ENCODE measurements at places on chromosomes 5 and 9. TPM values are rescaled to one million over a fixed set of nuclear protein-coding genes. Genes with fewer than 3 reads are reported as not detected.

GRCh38 chr5:156375895-156376495 is 49.0 kb downstream of the SGCD start:
- H3K36me3 ChIP-seq = no peaks in the 10 kb centered on the region
- H3K27ac ChIP-seq = no peak overlapping the region
- no peak for DNase-seq
- H3K4me3 ChIP-seq = no peak overlapping the region
- no peaks in the 10 kb centered on the region for H3K27me3 ChIP-seq

DNA sequence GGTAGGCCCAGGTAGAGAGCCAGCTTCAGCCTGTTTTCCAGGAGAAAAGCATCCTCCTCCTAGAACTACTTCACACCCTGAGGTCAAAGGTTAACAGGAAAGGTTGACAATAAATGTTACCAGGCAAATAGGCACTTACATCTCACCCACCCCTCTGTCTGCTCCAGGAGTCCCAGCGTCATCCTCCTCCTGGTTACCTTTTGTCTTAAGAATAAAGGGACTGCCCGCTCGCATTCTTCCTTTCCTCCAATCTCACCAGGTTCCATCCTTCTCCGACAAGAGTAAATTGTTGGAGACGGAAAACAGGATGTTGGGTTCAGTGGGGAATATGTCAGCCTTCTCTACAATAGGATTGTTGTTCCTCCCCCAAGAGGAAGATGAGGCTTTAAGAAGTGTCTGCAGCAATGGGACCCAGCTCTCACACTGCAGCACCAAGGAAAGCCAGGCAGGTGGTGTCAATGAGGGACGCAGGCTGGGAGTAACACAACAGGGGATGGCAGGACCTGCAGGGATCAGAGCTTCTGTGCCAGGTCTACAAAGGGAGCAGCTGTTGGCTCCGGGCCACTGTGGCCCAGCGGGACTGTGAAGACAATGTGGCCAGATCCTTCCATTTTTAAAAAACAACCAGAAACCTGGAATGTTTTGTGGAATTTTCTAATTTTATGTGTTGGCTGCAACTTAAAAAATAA is 29.0 kb downstream of the FAT2 start:
- H3K36me3 ChIP-seq = no peaks in the 10 kb centered on the region
- peaks cover 32% of the 10 kb centered on the region for H3K27me3 ChIP-seq
- no peak for DNase-seq
- no peak overlapping the region for H3K27ac ChIP-seq

DNA sequence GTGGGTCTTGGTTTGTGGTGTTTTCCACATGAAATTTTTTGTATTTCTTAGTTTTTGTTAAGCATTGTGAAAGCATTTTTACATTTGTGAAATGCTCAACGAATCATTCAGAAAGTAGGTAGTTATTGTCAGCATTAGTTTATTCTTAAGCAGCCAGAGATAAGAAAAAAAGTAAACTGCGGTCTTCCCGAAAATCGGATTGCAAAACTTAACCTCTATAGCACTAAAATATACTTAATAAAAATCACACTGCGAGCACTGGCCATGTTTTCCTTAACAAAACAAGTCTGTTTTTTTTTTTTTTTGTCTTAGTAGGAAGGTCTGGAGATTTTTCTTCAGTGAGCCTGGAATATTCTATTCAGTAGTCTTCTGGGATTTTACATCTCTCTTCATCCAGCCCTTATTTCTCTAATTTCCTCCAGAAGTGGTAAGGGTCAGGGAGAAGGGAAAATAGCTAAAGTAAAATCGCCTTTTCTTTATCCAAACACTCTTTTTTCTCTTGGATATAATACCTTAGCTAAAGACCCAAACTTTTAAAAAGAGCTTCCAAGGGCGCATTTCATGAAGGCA is 289.9 kb downstream of the DMAC1 start:
- DNase-seq = no peak
- H3K27me3 ChIP-seq = no peaks in the 10 kb centered on the region
- H3K4me1 ChIP-seq = no peaks in the 10 kb centered on the region
- H3K27ac ChIP-seq = no peak overlapping the region
- H3K4me3 ChIP-seq = no peak overlapping the region
- no peaks in the 10 kb centered on the region for H3K36me3 ChIP-seq

TPPP gene
- total RNA-seq = 0.07 TPM

LMX1B gene
- not detected for total RNA-seq

PSMB7 gene
- total RNA-seq = 326 TPM

Data from K562 (cell line).